ENCODE measurements at places on chromosomes 7 and 10.
A peak's percentile ranks its signal among the peaks of the same experiment; 100 is the strongest.

DNA sequence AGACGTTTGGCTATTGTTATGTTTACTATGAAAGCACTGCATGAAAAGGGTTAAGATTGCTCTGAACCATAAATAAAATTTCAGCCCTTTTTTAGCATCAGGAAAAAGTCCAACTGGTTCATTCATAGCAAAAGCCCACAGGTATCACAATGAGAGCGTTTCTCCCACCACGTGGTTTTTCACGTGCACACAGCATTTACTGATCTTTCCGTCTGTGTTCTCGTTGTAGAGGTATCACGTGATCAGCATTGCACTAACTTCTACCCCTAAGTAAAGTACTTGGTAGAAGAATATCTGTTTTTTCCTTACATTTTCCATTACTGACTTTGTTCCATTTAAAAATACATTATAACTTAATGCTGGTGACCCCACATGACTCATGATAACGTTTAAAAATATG, 17.8 kb upstream of the CCDC3 start:
- DNase-seq = no peak

DNA sequence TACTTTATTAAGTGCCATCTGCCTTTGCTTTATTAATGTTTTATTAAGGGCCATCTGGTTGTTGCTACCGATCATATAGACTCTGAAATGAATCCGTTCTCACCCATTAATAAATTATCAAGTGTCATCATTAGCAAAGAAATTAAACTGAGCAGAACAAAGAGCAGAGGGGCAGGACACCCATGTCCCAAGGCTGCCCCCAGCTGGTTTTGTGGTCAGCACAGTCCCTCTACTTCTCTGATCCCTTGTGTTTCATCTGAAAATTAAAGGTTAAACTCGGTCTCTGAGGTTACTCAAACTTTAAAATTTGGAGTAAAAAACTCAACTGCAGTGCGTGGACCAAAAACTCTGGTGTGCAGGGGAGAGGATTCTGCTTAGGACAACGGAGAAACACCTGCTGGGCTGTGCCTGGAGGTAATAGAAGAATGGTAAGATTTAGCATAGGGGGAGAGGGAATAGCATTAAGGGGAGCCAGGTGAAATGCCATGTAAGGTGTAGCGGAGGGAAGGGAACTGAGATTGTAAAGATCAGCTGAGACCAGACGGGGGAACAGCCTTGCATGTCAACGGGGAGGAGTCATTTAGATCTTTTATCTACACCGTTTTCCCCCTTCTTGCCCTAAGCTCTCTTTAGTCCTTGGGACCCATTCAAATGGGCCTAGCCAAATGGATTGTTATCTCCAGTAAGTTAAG, 10.8 kb upstream of the GSDME start:
- no peak for DNase-seq

GRCh38 chr10:79106256-79107050, 37.7 kb downstream of the ZMIZ1 start:
- DNase-seq = no peak

DNA sequence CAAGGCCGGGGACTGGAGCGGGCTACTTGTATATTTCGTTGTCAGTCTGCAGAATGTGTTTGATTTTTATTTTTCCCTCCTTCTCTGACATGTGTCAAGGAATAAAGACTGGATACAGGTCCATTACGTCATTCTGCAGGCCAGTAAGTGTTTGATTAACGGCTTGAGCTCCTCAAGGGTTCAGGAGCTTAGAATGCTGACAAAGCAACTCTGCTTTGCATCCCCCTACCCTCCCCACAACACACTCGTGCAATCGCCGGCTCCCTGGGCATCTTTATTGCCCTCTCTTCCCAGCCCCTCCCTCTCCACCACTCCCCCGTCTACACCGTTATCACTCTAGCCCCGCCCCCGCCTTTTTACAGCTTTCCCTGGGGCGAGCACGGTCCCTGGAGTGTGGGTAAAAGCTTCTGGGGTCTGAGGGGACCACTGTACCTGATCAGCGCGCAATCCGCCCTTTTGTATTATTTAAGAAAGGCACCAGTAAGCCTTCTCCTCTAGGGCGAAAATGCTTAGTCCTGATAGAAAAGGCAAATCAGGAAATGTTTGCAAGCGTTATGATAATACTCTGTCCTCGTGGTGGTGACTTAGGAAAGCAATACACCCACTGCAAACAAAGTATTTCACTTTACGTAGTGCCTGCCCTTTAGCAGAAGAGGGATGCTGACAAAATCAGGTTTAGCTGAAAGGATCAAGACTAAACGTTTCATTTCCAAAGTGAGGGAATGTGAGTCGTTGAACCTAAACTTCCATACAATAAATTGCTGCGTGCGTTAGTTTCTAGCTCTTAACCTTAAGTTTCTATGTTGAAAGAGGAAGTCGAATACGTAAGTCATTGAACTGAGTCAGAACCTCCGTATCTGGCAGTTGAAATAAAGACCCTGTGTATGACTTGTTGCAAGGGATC, 1.4 kb upstream of the CREB5 start:
- peak; percentile 71 for DNase-seq

- no peak for DNase-seq
Observed at GRCh38 chr7:149846436-149847046, 8.4 kb downstream of the ZNF862 start.

DNA sequence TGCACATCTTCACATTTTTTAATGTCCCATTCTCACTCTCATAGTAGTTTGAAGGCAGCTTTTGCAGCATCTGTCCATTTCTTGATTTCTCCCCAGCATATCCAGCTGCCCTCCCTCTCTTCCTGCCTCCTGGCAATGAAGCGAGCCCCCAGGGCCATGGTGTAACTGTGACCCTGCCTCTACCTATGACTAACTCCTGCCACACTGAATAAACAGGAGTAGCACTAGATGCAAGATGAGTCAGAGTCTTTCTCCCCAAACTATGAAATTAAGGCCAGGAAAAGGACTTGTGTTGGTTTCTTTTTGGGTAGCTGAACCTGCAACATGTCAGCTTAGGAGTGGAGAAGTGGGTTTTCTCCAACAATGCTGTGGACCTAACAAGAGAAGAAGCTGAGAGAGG, 329.0 kb downstream of the RNLS start:
- peak; percentile 84 for DNase-seq
